ENCODE measurements at places on chromosomes 4 and X.

- no peak for DNase-seq
These were observed 30.5 kb upstream of the MAGED1 start for GRCh38 chrX:51862920-51863319.

GRCh38 chr4:111798840-111799239, 346.4 kb upstream of the FAM241A start:
- no peak for DNase-seq

- no peak for DNase-seq
These were observed 262.2 kb upstream of the INTU start for GRCh38 chr4:127370604-127371003.

DNA sequence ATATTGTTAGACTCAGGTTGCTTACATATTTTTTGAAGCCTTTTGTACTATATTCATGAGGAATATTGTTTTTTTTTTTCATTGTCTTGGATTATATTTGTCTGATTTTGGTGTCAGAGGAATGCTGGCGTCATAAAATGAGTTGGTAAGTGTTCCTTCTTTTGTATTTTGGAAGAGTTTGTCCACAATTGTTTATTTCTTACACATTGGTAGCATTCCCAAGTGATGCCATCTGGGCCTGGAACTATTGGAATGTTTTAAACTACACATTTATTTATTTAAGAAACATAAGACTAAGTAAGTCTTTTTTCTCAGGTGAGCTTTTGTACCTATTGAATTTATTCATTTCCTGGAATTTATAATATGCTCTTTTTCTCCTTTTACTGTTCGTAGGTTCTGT, 107.6 kb downstream of the LARP1B start:
- no peak for DNase-seq

DNA sequence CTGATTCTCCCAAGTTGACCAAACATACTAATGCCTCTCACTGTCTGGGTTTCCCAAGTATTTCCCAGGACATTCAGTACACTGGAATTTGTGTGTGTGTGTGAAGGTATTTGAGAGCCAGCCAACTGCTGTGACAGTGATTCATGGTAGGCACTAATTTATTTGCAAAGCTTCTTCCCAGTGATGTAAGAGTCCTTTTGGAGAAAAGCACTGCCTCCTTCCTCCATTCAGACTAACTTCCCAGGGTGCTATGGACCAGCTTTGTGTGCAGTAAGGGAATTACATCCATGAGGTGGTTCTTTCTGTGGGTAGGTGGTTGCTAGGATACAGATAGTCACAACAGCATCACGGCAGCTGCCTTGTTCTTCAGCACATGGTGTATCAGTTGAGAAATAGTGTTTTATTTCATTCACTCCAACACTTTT, 8.7 kb downstream of the EGF start:
- DNase-seq = no peak

DNA sequence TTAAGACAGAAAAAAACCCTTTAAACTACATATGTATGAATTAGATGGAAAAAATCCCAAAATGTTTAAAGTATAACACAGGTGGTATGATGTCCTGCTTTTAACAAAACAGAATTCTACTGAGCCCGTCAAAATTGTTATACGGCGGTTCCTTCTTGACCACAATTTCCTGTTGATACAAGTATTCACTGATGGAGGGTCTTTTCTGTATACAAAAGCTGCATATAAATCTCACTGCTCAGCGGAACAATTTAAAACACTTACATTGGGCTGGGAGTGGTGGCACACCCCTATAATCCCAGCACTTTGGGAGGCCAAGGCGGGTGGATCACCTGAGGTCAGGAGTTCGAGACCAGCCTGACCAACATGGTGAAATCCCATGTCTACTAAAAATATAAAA, 62.4 kb downstream of the RPS6KA3 start:
- DNase-seq = no peak

- DNase-seq = no peak
These were observed 11.1 kb downstream of the GTPBP6 start for GRCh38 chrX:307261-308111.

DNA sequence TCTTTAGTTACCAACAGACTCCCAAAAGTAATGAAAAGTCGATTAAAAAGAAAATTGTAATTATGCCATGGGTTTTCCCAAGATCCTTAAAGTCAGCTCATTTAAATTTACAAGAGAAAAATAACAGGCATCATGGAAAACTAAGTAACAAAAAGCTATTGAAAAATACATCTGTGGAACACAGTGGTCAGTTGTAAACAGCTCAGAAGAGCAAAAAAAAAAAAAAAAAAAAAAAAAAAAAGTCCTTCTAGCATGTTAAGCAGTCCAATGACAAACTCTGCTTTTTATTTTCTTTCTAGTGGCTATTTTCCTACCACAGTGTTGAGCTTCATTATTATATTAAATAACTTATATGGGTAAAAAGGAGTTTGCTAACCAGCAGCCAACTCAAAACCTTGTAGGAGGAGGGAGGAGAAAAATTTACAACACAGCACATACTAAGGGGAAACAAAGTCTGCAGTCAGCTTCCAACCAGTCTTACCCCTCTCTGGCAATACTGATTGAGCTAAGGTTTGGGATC, 44.9 kb downstream of the RASGEF1B start:
- no peak for DNase-seq

- no peak for DNase-seq
These were observed 202.4 kb downstream of the RTL9 start for GRCh38 chrX:110561034-110561433.

DNA sequence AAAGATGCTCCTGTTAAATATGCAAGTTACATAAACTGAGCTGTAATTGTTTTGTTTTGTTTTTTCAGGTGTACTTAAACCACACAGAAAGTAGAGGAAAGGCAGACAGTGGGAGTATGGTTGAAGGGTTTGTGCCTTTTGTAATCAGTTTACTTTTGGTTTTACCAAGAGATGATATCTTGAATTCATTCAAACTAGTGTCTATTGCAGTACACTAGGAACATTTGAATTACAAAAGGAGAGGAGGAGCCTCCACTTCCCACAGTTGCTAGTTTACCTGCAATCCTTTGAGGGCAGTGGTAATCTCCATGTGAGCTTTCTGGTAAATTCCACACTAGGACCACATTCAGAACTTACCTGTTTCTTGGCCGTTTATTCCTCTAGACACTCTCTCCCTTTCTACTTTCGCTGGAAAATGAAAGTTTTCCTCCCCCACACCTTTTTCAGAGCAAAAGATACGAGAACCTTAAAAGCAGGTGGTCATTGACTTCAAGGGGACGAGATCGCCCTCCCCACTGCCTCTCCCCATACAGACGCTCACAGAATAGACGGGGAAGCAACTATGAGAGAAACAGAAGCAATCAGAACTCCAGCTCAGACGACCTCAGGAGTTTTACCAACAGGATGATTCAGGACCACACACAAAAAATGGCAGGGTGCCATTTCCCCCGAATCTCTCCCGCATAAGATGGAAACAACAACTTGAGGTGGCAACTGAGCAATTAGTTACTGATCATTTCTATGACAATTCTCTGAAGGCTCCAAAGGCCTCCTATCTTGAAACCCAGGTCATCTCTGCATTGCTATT, 3.3 kb downstream of the RBM47 start:
- no peak for DNase-seq

DNA sequence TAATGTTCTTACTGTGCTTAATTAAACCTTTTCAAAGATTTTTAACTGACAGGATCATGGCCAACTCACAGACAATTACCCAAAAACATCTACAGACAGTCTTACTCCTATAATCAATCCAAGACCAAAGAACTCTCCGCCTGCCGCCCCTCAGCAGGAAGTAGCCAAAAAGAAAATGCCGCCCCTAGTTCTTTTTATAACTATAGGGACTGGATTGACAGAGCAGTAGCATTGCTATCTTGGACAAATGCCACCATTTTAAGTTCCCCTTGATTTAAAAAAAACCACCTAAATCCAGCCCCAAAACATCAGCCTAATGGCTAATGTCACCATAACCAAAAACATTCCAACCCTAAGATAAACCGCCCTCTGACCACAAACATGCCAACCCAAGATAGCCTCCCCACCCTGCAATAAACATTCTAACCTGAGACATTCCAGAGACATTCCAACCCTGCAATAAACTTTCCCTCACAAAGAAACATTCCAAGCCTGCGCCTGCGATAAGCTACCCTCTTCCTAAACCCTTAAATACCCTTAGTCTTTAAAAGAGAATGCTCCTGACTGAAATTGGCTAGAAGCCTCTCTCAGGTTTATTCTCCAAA, 77.0 kb downstream of the COQ2 start:
- no peak for DNase-seq

DNA sequence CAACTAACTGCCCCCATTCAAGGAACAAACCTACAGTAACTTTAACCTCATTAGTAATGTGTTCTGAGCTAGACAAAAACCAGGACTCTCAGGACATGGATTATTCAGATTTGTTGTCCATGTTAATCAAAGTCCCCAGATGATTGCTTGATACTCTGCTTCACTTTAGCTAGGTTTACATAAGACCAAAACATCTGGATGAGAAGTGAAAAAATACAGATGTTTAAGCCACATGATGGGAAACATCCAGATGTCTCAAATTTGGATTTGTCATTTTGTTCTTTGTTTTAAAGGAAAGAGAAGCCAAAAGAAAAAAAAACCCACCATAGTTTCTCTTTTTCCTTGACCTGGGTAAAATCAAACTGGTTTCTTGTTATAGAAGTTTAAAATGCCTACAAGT, 48.5 kb upstream of the NRK start:
- DNase-seq = no peak

DNA sequence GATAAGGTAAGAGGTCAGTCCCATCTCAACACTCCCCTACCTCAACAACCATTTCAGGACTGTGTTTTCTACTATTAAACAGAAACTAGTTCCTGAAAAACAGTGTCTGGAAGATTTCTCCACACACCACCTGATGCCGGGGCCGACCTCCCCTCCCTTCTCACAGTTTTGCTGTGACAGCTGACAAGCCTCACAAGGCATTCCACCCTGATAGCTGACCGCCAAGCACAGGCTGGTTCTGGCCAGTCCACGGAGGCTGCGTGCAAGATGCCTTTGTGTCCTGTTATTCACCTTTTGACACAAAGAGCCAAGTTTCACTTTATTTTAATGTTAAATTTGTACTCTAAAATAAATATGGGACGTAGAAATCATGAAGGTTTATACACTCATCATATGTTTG, 758.6 kb downstream of the PDHA2 start:
- DNase-seq = no peak

DNA sequence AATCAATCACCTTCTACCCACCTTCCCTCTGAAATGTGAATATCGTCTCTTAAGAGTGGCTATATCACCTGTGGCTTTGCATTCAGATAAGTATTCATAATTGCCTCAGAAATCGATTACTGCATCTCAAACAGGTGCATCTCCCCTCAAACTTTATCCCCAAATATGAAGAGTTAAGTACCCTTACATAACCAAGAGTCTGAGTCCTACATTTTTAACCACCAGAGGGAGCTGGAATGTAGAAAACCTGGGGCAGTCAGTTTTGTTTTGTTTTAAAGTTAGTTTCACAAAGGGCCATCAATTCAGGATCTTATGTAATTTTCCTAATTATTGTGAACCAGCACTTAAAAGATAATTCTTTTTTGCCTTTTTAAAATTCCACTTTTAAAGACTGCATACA, 5.7 kb downstream of the TCEANC start:
- DNase-seq = no peak

DNA sequence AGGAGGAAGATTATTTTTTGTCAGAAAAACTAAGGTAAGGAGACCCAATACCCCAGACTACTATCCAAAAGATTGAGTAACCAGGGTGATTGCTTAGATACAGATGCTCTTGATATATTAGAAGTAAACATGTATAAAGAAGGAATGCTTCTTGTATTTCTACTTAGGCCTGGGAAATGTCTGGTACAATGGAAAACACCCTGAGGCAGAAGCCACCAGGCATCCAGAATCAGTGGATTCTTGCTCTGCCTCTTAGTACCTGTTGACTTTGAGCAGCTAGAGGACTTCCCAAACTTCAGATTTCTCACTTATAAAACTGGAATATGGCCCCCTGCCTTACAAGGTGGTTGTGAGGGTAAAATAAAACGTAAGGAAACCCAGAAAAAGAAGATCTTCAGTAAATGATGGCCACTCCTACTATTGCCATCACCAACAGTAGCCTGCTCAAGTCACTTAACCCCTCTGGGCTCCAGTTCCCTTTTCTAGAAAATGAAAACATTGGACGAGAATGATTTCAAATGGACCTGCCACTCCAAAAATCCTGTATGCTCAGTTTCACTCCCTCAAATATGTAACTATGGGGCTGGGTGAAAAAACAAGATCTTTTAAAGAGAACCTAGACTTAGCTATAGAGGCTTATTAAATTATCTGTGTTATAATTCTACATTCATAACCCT, 56.6 kb downstream of the AMELX start:
- no peak for DNase-seq

- no peak for DNase-seq
These were observed 10.5 kb downstream of the USP11 start for GRCh38 chrX:47243351-47243750.

- DNase-seq = no peak
These were observed 226.7 kb downstream of the PALLD start for GRCh38 chr4:168723569-168723968.

DNA sequence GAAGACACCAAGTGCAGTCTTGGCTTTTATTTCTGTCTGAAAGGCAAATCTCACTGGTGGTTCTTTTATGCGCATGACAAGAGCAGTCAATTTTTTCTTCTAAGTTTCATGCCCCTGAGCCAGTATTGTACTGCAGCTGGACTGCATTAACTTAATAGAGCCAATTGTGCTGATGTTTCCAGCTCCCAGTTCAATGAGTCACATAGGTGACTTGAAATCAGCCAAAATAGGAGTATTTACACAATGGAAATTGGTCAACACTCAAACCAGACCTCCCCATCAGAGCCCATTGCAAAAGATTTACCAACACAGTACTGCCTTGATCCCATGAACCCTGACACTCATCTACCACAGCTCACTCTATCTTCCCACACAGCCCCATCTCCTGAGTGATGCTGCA, 100.3 kb upstream of the GUCY1A1 start:
- DNase-seq = no peak

DNA sequence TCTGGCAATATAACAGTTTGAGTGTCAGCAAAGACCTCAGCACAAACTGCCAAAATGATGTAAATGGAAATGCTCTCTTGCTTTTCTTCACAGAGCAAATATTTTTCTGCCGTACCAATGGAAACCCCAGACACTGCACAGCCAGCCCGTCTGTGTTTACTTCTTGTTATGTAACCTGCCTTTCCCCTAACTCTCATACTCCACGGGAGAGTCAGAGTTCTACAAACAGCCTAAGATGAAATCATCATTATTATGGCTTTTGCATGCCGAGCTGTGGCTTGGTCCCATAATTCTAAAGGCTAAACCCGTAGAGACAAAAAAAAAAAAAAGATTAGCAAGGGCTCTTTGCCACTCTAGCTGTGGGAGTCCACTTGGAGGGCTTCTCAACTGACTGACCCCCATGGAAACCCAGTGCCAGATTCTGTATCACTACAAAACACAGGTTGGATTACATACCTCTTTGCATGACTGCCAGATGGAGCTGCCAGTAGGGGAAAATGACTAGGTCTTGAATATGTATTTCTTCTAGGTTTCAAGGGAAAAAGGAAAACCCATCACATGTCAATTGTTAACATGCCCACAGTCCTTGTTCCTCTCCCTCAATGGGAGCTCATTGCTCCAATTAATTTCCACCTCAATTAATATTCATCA, 197.2 kb upstream of the CNKSR2 start:
- DNase-seq = no peak

Data from activated CD8-positive, alpha-beta memory T cell treated with anti-CD3 and anti-CD28 coated beads for 24 hours (primary cell).